ENCODE measurements at places on chromosomes 5 and 9.

DNA sequence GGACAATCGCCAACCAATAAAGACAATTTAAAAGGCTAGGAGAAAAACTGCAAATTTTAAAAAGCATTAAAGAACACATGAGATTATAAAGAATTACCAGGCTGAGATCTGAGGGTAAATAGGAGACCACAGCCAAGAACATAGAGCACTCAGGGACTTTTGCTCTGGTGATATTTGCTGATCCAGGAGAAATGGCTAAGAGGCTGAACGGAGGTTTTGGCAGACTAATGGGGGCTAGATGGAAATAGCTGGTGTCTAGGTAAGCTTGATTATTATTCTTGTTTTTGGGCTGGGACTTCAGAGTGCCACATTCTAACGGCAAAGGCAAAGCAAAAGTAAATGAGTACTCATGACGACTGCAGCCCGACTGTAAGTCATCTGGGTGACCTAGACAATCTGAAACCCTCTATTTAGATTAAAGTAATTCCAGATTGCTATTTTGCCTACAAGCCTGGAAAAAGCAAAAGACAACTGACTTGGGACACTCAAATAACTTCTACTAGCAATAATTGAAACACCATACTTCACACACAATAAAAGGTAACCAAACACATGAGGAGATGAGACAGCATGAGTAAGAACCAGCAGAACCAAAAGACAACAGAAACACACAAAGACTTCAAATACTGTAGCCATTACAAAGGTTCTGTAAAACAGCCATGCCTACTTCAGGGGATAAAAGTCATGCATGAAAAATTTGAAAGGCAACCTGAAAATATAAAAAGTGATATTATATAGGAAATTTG lies 68.8 kb downstream of the JAKMIP2 start:
- DNase-seq, result no peak

GRCh38 chr5:34409373-34409772 lies 246.8 kb upstream of the RAI14 start:
- no peak for DNase-seq

- DNase-seq, result no peak
These were observed 19.5 kb downstream of the MAP1B start for GRCh38 chr5:72126796-72127195.

- DNase-seq, result no peak
These were observed 14.2 kb upstream of the NCS1 start for GRCh38 chr9:130158001-130158400.

- DNase-seq, result no peak
These were observed 1.6 kb upstream of the ZFP62 start for GRCh38 chr5:180862645-180863044.

Measured in astrocyte of the spinal cord (primary cell).